ENCODE measurements at places on chromosomes 4 and X.
A peak's percentile ranks its signal among the peaks of the same experiment; 100 is the strongest.

DNA sequence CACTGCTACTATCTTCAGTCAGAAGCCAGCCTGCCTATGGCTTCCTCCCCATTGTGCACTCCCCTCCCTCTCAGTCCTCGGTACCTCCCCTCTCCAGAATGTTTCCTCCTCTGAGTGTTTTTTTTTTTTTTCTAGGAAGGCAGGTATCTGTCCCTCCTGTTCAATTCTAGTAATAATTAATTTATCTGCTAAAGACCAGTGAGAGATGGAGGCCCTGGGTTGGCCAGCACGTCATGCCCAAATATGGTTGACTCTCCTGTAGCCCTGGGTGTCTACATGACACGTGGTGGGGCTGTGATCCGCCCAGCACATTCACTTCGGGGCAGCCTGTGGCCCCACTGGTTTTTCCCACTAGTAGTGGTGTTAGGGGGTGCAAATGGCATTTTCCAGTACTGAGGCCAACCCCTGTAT is 1.8 kb downstream of the FLNA start:
- no peak for DNase-seq

- peak; percentile 8 for DNase-seq
Observed at GRCh38 chr4:163484906-163485305, 9.6 kb upstream of the TMA16 start.

DNA sequence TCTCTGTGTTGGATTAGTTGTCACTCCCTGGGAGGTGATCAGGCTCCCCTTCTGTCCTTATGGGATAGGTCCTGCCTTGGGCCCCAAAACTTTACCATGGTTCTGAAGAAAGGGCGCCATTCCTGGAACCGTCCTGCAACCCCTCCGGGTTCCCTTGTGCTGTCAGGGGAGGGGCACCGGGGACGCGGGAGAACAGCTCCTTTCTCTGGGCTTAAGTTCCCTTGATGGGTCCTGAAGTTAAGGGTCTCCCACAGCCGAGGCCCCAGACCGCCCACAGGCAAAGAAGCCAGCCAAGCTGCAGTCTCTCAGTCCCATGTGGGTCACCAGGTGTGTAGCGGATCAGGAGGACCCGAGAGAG is 44.8 kb downstream of the UGT2A3 start:
- no peak for DNase-seq

DNA sequence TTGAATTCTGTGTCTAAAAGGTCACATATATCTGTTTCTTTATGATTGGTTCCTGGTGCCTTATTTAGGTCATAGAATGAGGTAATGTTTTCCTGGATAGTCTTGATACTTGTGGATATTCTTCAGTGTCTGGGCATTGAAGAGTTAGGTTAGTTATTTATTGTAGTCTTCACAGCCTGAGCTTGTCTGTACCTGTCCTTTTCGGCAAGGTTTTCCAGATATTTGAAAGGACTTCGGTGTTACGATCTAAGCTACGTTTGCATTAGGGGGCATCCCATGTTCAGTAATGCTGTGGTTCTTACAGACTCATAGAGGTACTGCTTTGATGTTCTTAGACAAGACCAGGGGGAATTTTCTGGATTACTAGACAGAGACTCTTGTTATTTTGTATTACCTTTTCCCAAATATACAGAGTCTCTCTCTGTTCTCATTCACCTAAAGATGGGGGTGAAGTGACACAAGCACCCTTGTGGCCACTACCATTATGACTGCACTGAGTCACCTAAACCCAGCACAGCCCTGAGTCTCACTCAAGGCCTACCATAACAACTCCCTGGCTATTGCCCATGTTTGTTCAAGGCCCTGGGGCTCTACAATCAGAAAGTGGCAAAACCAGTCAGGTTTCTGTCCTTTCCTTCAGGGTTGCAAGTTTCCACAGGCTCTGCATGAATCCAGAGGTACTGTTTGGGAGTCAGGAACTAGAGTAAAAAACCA is 30.1 kb upstream of the CYSLTR1 start:
- DNase-seq: peak; percentile 78

DNA sequence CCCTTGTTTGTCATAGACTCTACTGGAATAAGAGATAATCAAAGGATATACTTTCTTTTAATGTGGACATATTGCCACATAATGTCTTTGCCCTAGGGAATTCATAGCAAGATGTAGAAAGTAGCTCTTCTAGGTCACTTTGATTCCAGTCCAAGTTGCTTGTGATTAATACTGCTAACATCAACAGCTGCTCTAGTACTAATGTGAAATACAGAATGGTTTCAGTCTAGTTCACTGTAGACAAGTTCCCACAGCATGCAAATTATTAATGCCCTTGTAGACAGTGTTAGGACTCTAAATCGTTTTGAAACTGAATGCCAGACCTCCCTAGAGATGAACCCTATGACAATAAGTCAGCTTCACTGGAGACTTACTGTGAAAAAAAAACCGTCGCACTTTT is 494.6 kb upstream of the ATOH1 start:
- DNase-seq: no peak

DNA sequence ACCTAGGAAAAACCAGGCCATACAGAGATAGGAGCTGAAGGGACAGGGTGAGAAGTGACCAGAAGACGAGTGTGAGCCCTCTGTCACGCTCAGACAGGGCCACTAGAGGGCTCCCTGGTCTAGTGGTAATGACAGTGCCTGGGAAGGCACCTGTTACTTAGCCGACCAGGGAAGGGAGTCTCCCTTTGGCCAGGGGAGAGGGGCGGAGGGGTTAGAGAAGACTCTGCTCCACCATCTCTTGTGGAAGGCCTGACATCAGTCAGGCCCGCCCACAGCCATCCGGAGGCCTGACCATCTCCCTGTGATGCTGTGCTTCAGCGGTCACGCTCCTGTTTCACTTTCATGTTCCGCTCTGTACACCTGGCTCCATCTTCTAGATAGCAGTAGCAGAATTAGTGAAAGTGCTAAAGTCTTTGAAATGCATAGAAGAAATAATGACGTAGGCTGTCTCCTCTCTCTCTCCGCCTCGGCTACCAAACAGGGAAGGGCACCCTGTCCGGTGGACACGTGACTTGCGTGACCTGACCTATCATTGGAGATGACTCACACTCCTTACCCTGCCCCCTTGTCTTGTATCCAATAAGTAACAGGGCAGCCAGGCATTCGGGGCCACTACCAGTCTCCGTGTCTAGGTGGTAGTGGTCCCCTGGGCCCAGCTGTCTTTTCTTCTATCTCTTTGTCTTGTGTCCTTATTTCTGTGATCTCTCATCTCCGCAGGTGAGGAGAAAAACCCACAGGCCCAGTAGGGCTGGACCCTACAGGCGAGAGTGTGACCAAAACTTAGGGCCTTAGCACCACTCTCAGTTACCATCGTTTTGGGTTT is 26.7 kb downstream of the HTT-AS start:
- DNase-seq: peak; percentile 31

DNA sequence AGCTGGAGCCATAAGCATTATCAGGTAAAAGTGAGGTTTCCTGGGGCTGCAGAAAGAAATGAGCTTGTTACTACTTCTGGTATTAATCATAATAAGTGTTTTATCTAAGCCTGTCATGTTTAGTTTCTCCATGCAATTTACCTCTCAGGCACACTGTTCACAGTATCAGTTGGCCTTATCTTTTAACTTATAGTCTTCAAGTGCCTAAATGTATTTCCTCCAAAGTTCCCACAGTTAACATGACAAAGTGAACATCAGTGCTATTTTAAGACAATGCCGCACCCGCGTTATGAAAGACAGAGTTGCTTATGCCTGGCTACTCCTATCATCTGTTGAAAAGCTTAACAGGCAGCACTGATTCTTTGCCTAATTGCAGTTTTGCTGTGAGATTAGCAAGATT is 408.7 kb upstream of the FAM241A start:
- no peak for DNase-seq

GRCh38 chr4:174613979-174614378 is 91.7 kb upstream of the HPGD start:
- DNase-seq: no peak

All from mammary epithelial cell (primary cell).